ENCODE measurements at places on chromosomes 13 and 19. TPM values are rescaled to one million over a fixed set of nuclear protein-coding genes. Genes with fewer than 3 reads are reported as not detected.
A peak's percentile ranks its signal among the peaks of the same experiment; 100 is the strongest.

DNA sequence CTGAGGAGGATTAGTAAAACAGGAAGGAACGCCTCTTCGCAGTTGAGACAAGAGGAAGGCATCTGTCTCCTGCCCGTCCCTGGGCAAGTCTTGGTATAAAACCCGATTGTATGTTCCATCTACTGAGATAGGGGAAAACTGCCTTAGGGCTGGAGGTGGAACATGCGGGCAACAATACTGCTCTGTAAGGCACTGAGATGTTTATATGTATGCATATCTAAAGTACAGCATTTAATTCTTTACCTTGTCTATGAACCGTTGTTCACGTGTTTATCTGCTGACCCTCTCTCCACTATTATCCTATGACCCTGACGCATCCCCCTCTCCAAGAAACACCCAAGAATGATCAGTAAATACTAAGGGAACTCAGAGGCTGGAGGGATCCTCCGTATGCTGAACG, 722 bp upstream of the TIMM50 start:
- DNase-seq: no peak

- DNase-seq: no peak
These were observed 19.6 kb downstream of the MTMR6 start for GRCh38 chr13:25267715-25268114.

DNA sequence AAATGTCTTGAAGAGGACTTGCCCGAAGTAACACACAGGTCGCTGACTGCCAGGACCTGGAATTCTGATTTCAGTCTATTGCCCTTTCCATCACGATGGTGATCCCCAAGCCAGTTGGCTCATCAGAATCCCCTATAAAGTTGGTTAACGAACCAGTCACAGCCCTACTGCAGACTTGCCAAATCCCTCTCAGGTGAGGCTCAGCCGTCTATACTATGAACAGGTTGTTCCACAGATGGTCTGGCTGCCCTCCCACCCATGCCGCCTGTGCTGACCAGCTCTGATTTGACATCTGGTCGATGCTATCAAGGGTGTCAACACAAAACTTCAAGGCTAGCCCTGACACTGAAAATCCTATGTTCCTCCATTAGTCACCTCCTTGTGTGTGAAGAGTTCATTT, 90.0 kb downstream of the RNASEH2B start:
- no peak for DNase-seq

EPSTI1 gene
- total RNA-seq: 10.8 TPM

DNA sequence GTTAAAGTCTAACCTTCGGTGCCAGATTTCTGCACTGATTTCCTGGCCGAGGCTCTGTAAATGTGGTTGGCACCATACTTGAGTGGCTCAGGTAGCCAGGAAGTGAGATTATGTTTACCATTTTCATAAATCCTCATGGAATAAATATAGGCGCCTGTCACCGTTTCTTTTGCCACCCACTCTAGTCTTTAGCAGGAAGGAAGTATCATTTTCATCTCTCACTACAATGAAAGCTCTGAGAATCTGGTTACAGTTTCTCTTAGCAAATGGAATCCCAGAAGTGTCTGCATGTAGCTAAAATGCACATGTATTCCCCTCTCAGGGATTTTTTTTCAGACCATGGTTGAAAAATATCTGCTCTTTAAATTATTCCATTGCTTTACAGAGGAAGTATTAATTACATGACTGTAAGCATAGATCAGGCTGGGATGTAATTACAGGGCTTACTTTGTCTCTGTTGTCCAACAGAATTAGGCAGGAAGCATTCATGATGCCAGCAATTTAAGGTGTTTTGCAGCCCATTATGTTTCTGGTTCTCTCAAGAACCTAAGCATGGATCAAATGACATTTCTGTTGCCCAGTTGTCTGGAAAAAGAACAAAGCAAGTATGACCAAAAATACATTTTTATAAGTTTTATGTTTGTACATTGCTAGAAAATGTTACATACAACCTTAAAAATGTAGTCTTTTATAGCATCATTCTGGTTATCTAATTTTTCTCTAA, 221.7 kb upstream of the SPRY2 start:
- DNase-seq: no peak

GRCh38 chr19:8567522-8568172, 9.6 kb downstream of the MYO1F start:
- DNase-seq: peak; percentile 47

DNA sequence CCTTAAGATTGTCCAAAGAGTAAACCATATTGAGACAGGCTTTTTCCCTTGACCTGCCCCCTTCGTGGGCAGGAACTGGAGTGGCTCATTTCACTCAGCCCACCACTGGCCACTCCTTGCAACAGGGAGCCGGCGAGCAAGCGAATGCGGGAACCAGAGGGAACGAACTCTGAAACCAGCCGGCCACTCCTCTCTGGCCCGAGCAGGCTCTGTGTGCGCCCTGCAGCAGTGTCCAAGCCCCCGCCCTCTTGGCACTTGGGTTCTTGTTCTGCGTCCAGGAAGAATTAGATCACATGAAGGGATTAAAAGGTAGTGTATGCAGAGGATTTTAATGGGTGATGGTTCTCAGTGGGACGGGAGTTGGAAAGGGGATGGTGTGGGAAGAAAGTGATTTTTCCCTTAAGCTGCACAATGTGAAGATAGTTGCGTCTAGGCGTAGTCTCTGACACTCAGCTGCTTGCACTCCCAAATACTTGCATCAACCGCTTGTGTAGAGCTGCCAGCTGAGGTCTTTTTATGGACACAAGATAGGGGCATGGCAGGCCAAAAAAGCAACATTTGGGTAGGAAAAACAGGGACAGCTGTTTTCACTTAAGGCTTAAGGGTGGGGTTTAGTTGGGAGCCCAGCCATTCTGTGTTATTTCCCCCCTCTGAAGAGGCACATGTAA, 1209.7 kb upstream of the PCDH20 start:
- no peak for DNase-seq

DNA sequence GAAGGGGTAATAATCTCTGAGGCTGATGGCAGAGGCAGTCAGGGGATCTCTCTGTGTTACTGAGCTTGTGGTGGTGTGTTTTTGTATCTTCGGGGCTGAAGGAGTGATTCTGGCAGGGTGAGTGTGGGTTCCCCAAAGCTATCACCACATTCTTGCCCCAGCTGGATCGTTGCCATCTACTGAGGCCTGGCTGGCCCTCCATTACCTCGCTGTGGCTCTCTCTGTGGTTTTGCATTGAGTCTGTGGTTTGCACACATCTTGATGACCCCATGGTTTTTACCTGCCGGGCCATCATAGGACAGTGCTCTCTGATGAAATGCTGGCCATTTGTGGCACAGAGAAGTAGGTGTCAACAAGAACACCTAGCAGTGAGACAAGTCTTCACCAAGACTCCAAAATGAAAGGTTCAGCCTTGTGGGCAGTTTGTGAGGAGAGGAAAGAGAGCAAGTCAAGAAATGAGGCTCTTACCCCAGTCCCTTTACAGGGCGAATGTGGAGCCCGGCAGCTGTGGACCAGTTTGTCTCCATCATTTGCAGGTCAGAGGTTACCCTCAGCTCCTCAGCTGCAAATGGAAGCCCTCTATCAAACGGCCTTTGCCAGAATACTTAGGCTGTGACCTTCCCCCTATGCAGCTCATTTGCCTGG, 69.0 kb upstream of the NPAS1 start:
- no peak for DNase-seq

WDR88 gene
- total RNA-seq: not detected

- DNase-seq: no peak
These were observed 163.6 kb downstream of the SPRY2 start for GRCh38 chr13:80177327-80177726.

GRCh38 chr13:96020155-96020575, 33.0 kb downstream of the UGGT2 start:
- DNase-seq: no peak
